ENCODE measurements at places on chromosomes 6 and 20. TPM values are rescaled to one million over a fixed set of nuclear protein-coding genes. Genes with fewer than 3 reads are reported as not detected.

DNA sequence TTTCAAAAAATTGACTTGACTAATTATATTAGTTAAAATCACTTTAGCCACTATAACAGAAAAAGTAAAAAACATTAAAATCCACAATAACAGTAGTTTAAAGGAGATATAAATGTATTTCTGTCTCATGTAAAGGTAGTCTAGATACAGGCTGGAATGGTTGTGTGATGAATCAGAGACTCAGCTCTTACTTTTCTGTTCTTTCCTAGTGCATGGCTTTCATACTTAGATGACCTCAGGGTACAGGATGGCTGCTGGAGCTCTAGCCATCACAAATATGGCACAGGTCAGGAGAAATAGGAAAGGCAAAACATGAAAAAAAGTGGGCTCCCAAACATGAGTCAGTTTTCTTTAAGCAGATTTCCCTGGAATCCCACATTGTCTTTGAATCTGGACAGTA, 157.7 kb upstream of the FLRT3 start:
- no peak for DNase-seq

The TNFAIP3 gene
- total RNA-seq: 10.6 TPM

- DNase-seq: no peak
These were observed 9.1 kb upstream of the SLC17A2 start for GRCh38 chr6:25939593-25939992.

The FAM135A gene
- 25.1 TPM for total RNA-seq

- no peak for DNase-seq
These were observed 133.5 kb upstream of the TMEM170B start for GRCh38 chr6:11404081-11404480.

The KCNG1 gene
- total RNA-seq: 10.5 TPM

DNA sequence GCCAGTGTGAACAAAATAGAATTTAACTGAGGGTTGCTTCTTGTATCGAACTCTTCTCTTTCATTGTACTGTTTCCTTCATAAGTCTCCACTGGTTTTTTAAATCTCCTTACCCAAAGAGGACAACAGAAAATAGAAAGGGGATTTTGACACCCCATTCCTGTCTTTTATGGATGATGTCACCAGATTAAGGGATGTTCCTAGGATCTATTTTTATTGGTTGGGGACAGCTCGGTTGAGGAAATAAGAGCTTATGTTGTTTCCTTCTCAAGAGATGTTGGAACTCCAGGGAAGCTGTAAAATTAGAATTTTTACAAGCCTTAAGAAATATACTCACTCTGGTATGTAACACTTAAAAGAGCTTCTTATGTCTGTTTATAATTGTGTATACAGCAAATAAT, 171.5 kb downstream of the PHF3 start:
- no peak for DNase-seq

DNA sequence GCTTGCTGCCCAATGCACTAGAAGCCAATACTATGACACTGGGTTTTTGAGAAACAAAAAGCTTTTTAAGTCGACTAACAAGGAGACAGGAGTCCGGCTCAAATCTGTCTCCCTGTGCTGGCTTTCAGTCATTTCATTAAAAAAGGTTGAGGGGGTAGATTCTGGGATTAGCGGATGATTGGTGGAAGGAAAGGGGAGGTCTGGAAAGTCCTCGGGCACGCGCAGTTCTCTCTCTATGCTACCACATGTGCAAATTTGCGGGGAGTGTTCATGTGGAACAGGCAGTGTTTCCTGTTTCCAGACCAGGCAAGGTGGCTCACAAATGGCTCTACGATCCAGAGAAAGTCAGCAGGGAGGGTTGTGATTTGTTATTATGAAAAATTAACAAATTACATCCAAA, 89.1 kb upstream of the TOX2 start:
- DNase-seq: no peak

DNA sequence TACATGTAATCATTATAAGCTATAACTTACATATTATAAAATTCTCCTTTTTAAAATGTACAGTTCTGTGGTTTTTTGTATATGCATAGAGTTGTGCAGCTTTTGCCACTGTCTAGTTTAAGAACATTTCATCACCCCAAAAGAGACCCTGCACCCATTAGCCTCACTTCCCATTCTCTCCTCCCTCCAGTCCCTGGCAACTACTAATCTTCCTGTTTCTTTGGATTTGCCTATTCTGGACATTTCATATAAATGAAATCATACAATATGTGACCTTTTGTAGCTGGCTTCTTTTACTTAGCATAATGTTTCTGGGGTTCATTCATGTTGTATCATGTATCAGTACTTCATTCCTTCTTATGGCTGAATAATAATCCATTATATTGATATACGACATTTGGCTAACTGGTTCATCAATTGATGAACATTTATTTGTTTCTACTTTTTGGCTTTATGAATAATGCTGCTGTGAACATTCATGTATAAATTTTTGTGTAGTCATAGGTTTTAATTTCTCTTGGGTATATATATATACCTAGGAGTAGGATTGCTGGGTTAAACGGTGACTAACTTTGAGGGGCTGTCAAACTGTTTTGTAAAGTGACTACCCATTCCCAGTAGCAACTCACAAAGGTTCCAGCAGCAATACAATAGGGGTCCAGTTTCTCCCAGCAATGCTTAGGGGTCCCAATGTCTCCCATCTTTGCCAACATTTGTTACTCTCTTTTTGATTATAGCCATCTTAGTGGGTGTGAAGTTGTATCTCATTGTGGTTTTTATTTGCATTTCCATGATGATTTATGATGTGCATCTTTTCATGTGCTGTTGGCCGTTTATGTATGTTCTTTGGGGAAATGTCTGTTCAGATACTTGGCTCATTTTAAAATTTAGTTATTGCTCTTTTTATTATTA, 10.7 kb downstream of the PTPRA start:
- no peak for DNase-seq

DNA sequence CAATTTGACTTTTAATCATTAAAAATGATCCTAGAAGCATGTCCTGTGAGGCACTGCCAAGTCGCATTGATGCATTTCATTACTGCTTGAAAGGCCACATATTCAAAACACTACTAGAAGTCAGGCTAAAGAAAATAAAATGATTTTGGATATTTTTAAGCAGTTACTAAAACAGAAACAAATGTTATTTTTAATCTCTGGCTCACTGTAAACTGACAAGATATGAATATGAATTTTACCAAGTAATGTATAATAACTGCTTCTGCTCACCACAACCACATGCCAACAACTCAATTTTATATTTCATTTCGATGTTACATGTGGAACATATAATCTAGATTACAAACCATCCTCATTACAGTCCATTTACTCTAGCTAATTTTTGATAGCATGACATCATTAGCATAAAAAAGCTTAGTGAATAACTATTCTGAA, 90.6 kb downstream of the ATXN1 start:
- no peak for DNase-seq

The RHAG gene
- not detected for total RNA-seq

- no peak for DNase-seq
These were observed 43.0 kb downstream of the FRK start for GRCh38 chr6:116017546-116018295.

The XKR7 gene
- total RNA-seq: 0.17 TPM

- no peak for DNase-seq
These were observed 10.7 kb downstream of the DLL1 start for GRCh38 chr6:170279977-170280688.

The RPS6KA2 gene
- total RNA-seq: 16.1 TPM

DNA sequence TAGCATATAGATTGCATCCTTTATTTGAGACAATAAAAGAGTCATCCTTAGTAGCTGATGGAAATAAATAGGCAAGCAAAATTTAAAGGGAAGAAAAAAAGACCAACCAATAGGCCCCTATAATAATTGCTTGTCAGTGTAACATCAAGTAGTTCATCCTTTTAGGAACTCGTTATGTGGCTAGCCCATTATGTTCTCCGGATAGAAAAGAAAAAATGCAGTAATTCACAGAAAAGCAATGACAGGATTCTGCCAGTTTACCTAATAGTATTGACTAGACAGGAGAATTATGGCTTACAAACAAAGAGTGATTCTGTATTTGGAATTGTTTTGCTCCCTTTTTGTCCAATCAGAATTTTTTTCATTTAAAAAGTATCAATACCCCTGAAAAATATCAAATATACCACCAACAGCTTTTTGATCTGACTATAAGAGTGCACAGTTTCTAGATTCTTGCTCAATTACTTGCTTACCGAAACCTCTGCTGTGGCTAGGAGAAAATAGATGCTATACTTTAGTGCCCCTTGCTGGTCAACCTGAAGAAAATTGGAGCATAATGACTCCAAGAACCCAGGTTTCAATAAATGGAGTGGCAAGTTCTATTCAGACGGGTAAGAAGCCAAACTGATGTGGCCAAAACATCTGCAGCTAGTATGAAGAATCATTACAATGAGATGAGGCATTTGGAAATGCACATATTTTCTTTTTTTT, 91.5 kb upstream of the SASH1 start:
- DNase-seq: no peak

DNA sequence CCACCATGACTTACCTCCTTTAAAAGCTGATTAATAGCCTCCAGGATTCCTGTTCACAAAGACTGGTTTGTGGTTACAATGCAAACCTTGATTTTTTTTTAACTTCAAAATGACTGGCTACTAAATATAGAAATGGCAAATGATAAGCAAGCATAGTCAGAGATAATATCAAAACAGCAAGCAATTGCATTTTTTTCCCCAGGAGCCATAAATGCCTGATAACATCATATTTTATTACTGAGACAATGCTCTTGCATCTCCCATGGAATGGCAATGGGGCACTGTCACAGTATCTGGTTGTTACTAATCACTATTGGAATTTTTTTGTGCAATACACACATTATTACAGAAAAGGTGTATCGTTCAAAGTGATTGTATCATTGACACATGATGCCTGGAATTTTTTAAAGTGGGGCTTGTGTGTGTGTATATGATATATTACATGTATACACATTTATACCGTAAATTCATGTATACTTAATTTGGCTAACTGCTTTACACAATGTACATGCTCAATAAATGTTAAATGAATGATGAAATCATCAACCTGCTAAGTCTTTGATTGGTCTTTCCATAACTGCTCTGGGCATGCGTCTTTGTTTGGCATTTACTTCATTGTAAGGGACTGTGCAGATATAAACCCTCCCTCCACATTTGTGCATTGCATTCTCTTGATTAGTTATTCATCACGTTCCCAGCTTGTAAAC, 980 bp upstream of the SALL4 start:
- DNase-seq: no peak

The SESN1 gene
- total RNA-seq: 8.0 TPM

The RPP21 gene
- total RNA-seq: 85.1 TPM

- DNase-seq: no peak
These were observed 97.9 kb upstream of the SULF2 start for GRCh38 chr20:47883186-47883585.

GRCh38 chr6:125966569-125966968, 10.0 kb downstream of the HINT3 start:
- no peak for DNase-seq

The APOBEC2 gene
- not detected for total RNA-seq

GRCh38 chr6:30689985-30690384, 799 bp downstream of the NRM start:
- DNase-seq: no peak

DNA sequence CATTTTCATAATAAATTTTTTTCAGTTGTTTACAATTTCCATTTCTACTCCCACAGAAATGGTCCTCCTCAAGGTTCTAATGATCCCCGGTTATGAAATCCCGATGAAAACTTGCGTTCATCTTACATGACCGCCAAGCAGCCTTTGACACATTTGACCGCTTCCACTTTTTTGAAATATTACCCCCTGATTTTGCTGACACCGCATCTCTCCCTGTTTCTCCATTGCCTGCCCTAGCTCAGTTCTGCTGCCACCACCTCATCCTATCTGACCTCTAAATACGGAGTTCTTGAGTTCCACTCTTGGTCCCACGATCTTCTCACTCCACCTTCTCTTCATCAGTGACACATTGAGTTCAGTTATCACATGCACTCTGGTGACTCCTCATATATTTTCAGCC, 74.1 kb downstream of the SLC35B3 start:
- no peak for DNase-seq

GRCh38 chr6:113560908-113561307, 296.2 kb upstream of the MARCKS start:
- no peak for DNase-seq

The CDSN gene
- not detected for total RNA-seq

GRCh38 chr20:4111440-4112411, 96.4 kb upstream of the RNF24 start:
- DNase-seq: no peak

The TDRD6 gene
- not detected for total RNA-seq

DNA sequence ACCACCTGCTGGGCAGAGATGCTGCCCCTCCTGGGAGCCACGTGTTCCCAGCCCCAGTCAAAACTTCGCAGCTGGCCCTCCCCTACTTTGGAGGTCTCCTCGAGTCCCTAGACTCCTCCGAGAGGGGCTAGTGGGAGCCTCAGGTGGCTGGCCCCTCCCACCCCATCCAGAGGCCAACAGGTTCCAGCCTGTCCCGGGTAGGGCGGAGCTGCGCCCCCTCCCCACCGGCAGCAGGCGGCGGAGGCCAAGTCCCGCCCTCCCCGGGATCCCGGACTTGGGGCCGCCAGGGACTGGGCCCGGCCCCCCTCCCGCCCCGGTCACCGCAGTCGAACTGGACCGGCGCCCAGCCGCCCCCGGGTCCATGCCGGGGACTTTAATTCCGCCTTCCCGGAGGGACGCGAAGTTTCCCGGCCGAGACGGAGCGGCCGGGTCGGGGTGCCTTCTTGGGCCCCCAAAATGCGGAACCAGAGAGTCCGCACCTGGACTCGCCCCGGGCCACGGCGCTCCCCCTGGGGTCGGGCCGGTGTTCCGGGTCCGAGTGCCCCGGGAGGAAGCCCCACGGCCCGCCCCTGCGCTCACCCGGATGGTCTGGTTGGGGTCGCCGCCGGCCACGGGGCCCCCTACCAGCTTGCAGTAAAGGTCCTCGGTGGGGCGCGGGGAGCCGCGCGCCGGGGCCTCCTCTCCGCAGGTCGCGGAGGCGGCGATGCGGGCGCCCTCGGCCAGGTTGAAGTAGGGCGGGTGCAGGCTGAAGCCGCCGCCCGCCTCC, 559 bp downstream of the LAMA5 start:
- no peak for DNase-seq

DNA sequence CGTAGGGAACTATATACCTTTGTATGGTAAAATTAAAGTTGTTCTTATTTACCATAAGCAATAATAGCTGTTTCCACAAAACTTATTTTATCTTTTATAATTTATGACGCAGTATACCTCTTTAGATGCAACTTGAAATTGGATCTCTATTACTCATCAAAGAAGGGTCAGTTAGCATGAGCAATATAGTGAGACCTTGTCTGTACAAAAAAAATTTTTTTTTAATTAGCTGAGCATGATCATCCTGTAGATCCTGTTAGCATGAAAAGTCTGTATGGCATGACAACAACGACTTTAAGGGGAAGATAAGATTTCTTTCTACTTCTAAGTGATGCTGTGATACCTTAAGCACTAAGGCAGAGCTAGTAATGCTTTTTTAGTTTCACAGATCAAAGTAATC, 5.9 kb downstream of the ALDH5A1 start:
- no peak for DNase-seq

GRCh38 chr6:22526736-22527135, 42.6 kb upstream of the HDGFL1 start:
- no peak for DNase-seq

DNA sequence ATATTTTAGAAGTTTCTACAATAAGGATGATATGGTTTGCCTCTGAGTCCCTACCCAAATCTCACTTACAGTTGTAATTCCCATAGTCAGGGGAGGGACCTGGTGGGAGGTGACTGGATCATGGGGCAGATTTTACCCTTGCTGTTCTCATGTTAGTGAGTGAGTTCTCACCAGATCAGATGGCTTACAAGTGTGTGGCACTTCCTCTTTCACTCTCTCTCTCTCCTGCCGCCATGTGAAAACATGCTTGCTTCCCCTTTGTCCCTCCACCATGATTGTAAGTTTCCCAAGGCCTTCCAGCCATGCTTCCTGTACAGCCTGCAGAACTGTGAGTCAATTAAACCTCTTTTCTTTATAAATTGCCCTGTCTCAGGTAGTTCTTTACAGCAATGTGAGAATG, 527.5 kb upstream of the ID4 start:
- DNase-seq: no peak
